ENCODE measurements at places on chromosomes 1 and 21.

DNA sequence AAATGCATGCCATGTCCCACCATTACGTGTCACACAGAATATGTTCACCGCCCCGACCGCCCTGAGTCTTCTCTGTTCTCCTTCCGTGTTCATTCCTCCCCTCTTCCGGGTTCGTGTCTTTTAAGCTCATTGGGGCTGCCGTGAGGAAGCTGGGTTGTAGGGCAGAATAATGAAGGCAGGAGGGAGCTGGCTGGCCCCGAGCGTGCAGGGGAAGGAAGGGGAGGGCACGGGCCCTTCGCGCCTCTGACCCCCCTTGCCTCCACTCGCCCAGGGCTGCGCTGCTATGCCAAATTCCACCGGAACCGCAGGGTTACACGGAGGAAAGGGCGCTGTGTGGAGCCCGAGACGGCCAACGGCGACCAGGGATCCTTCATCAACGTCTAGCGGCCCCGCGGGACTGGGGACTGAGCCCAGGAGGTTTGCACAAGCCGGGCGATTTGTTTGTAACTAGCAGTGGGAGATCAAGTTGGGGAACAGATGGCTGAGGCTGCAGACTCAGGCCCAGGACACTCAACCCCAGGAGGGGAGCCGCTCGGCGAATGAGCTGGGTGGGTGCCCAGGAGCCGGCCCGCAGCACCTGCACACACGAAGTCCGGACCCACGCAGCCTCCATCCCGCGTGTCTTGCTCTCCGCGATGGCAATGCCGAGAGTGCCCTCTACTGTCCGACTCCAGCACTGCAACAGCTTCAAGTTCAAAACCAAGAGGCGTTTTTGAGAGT is 16.5 kb upstream of the AGTRAP start:
- peak; percentile 22 for DNase-seq

- DNase-seq: no peak
Observed at GRCh38 chr1:154906621-154907081, 29.9 kb downstream of the PMVK start.

GRCh38 chr1:27348861-27349783 is 7.3 kb downstream of the SYTL1 start:
- no peak for DNase-seq

DNA sequence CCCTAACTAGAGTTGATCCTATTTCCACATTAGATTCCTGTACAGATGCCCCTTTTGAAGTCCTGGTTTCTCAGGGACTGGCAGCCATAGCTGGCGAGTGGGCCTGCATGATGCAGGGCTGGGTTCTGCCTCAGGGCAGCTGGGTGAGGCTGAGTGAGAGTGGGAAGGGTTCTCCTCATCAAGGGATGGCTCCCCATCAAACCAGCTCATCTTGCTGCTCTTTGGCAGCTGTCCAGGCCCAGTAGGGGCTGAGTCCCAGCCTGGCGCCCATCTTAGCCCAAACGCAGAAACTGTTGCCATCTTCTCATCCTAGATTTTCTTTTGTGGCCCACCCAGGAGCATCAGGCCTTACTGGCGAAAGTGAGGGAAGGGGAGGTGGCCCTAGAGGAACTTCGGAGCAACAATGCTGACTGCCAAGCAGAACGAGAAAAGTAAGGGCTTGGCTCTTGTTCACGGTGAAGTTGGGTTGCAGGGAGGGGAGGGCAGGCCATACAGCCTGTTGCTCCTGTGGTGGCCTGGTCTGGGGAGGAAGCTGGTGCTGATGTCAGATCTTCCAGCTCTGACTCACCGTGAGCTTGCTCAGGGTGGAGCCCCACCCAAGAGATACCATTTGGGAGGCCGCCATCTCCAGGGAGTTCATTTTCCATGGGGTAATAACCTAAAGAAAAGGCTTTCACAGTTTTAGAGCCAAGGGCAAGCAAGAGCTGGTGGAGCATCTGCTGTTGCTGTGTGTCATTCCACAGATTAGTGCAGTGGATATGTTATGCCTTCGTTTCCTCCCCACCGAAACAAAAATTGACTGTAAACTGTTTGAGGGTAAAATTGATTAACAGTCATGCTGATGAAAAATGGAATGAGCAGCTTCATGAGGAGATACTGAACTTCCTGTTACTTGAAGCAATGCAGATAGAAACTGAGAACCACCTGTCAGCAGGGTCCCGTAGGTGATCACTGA is 34.7 kb downstream of the TUFT1 start:
- DNase-seq: no peak

DNA sequence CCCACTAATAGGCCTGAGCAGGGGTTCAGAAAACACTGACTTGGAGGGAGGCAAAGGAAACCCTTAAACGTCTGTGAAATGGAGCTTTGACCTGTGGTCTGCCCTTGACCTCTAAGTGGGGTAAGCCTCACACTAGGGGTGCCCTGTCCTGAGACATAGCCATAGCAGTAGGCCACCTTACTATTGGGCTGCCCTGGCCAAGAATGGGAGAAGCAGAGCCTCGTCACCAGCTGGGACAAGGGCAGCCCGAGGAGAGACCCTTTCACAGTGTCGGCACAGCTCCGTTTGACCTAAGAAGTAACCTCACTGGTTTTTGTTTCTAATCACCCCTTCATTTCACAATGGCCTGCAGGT is 26.4 kb upstream of the IFNAR2 start:
- no peak for DNase-seq

GRCh38 chr21:18164483-18164882 is 80.2 kb upstream of the CHODL start:
- no peak for DNase-seq

GRCh38 chr1:83746234-83746633 is 252.7 kb downstream of the TTLL7 start:
- DNase-seq: no peak

GRCh38 chr1:234315091-234315541 is 58.1 kb upstream of the COA6 start:
- DNase-seq: no peak

DNA sequence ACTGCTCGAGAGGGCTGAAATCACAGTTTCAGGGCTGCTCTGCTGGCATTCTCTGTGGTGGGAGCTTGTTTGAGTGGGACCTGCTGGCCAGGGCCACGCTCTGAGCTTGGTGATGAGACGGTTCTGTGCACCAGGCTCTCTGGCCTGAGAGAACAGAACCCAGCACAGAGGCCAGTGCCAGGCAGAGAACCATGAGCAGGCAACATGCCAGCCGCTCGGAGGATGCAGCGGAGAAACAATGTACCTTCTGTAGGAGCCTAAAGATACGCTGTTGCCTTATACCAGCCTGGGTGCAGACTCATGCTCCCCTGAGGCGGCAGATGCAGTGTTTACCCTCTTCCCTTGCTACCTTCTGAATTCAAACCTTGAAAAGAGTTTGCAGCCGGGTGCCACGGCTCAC is 10.0 kb downstream of the C2CD2 start:
- no peak for DNase-seq

GRCh38 chr21:43731476-43731875 is 12.5 kb downstream of the PDXK start:
- DNase-seq: no peak

GRCh38 chr1:174682419-174683008 is 234.8 kb downstream of the GPR52 start:
- no peak for DNase-seq
